T-helper 2 cell (primary cell): ENCODE measurements at places on chromosomes 1 and 21.

DNA sequence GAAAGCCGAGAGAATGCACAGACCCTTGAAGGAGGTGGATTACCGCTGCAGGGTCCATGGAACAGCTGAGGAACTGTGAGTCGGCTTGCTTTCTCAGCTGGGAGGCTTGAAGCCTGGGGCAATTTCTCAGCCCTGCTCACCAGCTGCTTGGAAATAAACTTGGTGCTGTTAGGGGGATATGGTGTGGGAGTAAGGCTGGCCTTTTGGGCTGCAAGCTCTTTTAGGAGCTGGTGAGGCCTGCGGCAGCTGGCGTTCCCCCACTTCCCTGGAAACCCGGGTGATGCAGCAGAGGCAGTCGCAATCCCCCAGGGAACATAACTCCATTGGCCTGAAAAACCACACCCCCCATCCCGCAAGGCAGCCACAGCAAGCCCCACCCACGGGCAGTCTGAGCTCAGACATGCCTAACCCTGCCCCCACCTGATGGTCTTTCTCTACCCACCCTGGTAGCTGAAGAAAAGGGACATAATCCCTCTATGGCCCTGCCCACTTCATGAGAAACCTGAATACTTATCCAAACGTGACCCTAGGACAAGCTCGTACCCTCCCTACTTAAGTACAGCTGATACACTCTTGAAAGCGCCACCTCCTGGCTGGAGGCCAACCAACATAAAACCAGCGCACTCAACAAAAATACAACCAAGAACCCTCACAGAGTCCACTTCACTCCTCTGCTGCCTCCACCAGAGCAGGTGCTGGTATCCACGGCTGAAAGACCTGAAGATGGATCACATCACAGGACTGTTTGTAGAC, 1995.8 kb downstream of the NCAM2 start:
- DNase-seq: no peak

DNA sequence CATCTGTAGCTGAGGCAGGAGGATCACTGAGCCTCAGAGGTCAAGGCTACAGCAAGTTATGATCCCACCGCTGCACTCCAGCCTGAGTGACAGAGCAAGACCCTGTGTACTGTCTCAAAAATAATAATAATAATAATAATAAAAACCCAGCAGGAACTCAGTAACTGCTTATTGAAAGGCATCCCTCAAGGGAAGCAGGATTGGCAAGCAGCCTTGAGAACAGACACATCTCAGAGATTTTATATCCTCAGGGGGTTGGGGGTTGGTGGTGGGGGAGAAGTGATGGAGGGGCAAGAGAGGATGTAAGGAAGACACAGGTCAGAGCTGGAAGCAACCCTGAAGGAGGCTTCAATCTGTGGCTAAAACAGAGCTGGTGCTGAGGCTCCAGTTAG, 29.6 kb downstream of the GNB1 start:
- DNase-seq: no peak

DNA sequence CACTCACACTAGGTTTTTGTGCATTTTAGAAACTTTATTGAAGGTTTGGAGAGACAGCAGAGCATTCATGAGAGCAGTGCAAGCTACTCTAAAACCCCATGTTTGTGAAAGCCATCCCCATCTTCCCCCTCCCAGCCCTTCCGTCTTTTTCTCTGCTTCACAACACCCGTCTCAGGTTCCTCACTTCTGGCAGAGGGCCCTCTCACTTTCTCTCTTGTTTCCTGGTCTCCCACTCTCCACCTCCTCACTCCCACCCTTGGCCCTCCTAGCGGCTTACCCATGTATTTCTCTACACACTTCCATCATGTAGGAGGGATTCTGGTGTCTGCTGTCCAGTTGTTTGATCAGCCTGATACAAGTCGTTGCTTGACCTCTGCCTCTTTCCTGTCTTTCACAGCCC, 92.7 kb downstream of the LRRC8C start:
- DNase-seq: no peak

- no peak for DNase-seq
Measured at GRCh38 chr1:224831501-224831900, 98.0 kb upstream of the DNAH14 start.

GRCh38 chr1:200925831-200926230, 31.1 kb downstream of the INAVA start:
- DNase-seq: no peak

- no peak for DNase-seq
Measured at GRCh38 chr1:114316204-114316603, 162.5 kb upstream of the SYT6 start.

GRCh38 chr21:26846036-26846931, 1.1 kb upstream of the ADAMTS1 start:
- no peak for DNase-seq

DNA sequence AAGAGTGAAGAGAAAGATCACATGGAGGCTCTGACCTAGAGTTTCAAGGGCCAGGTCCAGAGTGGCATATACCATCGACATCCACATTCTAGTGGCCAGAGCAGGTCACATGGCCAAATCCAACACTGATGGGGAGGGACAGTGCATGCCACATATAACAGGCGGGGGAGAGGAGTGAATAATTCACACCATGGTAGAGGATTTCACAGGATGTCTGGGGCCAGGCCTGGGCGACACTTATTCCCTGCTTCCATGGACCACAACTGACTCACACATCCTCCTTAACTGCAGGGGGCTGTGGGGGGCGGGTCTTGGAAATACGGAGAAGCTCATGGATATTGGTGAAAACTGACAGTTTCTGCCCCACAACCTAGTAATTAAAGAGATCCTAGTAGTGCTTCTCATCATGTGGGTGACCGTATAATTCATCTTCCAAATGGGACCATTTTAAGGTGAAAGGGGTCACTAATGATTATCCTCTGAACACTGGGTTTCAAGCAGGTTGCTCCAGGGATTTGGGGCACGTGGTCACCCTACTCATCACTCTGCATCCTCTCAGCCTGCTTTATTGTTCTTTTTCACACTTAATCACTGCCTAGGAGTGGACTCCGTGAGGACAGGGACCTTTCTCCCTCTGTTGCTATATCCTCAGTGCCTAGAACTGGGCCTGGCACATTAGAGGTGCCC, 44.0 kb downstream of the IGSF21 start:
- no peak for DNase-seq

- no peak for DNase-seq
Measured at GRCh38 chr1:167446966-167447365, 71.4 kb downstream of the CD247 start.

GRCh38 chr1:156706657-156707416, 1.5 kb upstream of the CRABP2 start:
- no peak for DNase-seq
